ENCODE measurements at places on chromosomes 11 and 22.

- no peak for DNase-seq
Observed at GRCh38 chr11:122646549-122647340, 8.8 kb upstream of the UBASH3B start.

DNA sequence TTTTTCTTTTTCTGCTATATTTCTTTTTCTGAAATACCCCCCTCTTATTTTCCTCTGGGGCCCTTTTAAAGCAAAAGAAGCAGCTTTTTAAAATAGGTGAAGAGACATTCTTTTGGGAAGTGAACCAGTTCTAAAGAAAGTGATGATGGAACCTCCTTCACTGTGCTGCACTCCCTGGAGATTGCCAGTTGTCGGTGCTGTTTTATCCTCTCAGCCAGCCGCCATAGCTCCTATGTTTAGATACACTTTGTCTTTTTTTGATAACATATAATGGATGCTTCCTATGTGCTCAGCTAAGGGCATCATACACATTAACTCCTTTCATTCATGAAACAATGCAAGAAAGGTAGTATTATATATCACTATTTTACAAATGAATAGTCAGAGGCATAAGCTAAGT lies 14.0 kb downstream of the CFAP300 start:
- DNase-seq: no peak

GRCh38 chr11:12234221-12234620 lies 123.8 kb downstream of the MICAL2 start:
- no peak for DNase-seq

GRCh38 chr11:33063326-33063881 lies 24.0 kb downstream of the TCP11L1 start:
- DNase-seq: no peak

DNA sequence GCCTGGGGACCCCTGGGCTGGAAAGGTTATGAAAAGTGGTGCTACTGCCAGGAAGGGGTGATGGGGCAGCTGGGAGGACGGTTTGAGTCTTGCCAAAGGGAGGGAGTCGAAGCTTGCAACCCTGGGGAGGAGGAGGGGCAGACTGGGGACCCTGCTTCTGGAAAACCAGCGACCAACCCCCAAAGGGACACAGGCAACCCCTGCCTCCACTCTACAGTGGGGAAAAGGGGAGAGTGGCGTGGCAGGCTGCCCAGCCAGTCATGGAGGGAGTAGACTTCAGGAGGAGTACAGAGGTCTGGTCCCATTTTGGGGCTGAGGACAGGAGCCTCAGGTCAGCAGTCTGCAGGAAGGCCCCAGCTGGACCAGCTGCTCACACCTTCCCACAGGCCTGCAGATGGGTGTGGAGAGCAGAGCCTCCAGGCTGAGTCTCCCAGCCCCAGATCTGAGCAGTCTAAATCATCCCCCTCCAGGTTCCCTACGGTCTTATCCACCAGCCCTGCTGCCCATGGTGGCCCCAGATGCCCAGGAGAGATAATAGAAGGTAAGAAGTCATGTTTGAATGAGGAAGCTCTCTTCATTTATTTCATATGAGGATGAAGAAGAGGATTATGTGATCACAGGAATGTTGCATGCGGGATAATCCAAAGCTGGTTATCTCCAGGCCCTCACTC lies 3.3 kb downstream of the DDT start:
- DNase-seq: no peak

GRCh38 chr11:132057266-132057665 lies 686.9 kb downstream of the NTM start:
- DNase-seq: no peak

- DNase-seq: no peak
Observed at GRCh38 chr11:114556135-114556534, 3.5 kb downstream of the NXPE1 start.

- DNase-seq: no peak
Observed at GRCh38 chr11:62182147-62182891, 7.7 kb upstream of the SCGB1D1 start.

DNA sequence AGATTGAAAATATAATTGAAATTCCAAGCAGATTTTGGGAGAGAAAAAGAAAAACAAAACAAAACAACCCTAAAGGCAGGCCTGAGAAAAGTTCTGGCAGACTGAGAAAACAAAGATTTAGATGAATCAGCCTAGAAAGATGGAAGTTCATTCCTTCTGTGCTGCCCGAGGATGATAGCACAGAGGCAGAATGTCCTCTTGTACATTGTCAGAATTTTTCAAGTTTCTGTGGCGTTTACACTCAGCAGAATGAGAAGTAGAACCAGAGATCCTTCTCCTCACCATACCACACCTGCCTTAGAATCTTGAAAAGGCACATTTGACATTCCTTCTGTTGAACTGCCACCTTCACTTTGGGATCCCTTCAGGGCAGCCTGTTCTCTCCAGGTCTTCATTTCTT lies 62.5 kb upstream of the IZUMO1R start:
- DNase-seq: no peak

DNA sequence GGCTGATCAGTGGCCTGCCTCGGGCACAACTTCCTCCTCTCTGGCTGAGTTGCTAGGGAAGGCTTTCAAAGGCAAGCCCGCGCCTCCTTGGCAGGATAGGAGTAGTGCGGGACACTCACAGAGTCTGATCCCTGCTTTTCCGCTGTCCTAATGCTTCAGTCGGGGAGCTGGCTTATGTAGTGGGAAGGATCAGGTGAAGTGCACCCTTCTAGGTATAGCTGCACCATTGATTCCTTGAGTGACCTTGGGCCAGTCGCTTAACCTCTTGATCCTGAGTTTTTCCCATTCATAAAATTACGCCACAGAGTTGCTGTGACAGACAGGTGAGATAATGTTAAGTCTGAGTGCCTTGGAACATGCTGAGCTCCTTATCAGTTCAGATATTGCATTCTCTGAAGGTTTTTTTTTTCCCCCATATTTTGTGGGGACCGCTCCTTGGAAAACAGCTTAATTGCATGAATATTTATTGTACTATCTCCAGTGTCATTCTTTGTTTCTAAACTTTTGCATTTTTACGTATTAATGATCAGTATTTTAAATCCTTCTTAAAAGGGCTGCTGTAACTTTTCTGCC lies 961 bp downstream of the IPO7 start:
- no peak for DNase-seq

DNA sequence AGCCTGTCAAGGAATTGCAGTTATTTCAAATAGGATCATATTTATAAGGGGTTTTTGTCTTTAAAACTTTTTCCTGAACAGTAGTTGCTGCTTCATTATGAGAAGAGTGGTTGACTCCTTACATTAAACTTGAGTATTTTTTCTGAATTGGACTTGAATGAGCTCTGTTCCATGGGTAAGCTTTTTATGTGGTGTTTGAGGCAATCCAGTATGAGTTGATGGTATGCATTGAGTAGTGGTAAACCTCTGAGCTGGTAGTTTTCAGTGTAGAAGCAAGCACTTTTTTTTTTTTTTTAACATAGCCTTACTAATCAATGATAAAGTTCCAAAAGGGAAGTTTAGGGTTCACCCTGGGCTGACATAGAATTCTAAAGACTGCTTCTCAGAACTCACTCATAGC lies 3.4 kb downstream of the KMT2A start:
- DNase-seq: no peak
